GM12892 (cell line): ENCODE measurements at places on chromosomes 7 and 10.

DNA sequence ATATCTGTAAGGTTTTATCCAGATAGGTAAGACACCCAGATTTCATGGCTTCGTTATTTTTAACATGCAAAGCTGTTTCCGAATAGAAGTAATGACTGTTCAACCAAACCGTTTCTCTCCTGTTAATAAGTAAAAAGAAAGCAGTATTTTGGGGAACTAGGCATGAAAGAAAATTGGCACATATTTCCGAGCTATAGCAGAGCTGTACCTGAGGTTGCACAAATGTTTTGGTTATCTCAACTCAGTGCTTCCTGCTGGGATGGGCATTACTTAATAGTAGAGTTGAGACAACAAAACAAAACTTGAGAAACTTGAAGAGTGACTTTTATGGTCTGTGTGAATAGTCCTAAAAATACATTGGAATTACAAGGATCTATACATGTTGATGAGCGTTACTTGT lies 564.3 kb upstream of the SORCS1 start:
- DNase-seq, result no peak

DNA sequence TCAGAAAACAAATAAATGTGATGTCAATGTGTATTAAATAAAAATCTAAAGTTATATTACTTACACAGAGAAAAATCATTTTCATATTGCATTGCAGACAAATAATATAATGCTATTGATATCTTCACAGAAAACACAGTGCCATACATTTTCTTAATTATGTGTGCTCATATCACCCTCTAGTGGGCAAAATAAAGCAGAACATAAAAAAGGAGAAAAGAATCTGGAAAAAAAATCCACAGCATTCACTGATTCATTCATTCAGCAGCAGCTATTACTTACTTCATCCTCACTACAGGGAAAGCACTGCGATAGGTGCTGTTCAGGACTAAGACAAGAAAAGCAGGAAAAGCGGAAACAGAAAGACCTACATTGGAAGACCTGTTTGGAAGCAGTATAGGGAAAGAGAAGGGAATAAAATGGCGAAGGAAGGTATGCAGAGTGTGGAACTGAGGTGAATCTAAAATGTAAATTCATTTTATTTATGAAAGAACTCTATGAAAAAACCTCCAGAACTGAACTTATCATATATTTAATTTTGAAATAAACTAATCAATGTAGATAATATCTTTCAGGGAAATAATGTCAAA lies 73.2 kb downstream of the POT1 start:
- no peak for DNase-seq

GRCh38 chr7:123341102-123341501 lies 141.3 kb upstream of the SLC13A1 start:
- no peak for DNase-seq

GRCh38 chr10:125768219-125768855 lies 7.3 kb downstream of the MMP21 start:
- DNase-seq, result no peak

- no peak for DNase-seq
These were observed 132.3 kb upstream of the VSTM2A start for GRCh38 chr7:54409917-54410316.

- no peak for DNase-seq
These were observed 538 bp downstream of the TRIM8 start for GRCh38 chr10:102644646-102645387.

DNA sequence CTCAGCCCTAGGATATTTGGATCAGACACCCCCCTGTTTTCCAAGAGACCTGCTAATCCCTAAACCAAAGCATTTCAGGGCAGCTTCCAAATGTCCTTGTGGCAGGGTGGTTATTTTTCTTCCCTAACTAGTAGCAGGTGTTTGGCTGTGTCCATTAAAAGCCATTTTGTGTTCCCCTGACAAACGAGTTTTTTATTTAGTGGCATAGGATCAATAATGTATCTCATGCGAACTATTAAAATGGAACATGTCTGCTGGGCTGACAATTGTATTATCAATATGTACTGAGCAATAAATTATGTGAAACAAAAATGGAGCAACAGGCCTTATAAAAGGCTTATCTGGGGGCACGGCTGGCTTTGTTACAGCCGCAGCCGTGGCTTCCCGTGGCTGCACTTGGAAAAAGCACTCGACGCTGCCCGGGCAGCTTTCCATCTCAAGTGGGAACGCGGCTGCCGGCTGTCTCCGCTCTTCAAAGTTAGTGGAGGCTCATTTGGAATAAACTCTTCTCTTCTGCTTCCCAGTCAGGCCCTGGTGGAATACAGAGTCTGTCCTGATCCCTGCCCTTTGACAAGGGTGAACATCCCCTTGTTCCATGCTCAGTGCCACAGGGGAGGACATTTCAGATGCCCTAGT lies 554.3 kb downstream of the TYW1 start:
- DNase-seq, result no peak

DNA sequence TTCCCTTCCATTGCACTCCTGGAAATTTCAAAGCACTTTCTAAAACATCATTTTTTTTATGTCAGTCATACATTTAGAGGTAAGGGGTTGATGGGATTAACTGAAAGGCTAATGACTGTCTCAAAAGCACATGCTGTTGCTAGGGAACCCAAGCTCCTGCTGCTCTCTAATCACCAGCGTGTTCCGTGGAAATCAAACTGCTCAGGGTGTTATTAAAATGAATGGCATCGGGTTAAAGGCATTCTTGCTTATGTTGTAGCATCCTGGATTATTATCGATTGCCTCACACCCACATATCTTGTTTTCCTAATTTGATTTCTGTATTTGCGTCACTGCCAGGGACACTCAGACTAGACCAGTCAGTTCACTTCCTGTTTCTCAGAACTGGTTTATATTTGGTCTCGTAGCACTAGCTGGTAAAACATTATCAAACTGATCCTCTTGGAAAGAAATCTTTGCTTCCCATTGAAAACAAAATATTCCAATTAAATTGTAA lies 216.5 kb upstream of the MKLN1 start:
- no peak for DNase-seq

DNA sequence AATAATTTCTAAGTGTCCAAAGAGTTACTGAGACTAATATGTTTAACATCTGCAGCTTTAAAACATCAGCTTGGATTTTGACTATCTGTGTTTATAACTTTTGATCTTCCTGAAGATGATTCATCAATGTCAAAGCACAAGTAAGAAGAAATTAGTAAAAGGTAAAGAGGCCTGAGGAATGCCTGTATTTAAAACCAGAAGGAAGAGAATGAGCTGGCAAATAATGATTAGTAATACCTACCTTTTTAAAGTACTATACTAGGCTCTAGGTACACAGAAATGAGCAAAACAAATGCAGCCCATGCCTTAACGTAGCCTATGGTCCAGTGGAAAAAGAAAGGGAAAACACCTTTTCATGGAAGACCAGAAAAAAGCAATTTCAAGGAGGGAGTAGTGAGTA lies 158.0 kb downstream of the KCND2 start:
- DNase-seq, result no peak

- no peak for DNase-seq
These were observed 13.1 kb upstream of the ARPC1A start for GRCh38 chr7:99312316-99313203.

DNA sequence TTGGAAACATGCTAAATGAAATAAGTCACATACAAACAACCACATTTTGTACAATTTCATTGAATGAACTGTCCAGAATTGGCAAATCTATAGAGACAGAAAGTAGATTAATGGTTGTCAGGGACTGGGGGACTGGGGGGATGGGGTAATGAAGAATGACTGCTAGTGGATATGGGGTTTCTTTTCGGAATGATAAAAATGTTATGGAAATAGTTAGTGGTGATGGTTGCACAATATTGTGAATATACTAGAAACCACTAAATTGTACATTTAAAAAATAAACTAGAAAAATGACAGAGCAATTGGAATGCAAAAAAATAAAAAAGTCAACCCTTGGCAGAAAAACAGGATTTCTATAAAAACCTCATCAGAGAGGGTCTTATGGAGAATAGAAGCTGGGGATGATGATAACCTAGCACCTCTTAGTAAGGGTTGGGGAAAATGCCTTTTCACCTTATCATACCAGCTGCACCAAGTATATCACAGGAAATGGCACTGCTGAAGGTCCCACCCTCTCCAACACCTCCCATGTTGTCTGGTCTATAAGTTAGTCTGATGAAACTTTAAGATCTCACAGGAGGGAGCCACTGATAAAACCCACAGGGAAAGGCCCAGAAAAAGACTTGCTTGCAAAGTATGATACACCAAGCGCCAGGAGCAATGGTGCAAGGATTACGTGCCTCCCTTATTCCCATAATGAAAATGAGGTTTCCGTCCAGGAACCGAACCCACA lies 23.1 kb upstream of the JAZF1 start:
- no peak for DNase-seq

- DNase-seq, result no peak
These were observed 111.2 kb upstream of the BET1 start for GRCh38 chr7:94115316-94115715.

GRCh38 chr10:87670586-87670985 lies 10.9 kb downstream of the PAPSS2 start:
- no peak for DNase-seq

GRCh38 chr7:147069771-147070170 lies 953.2 kb downstream of the CNTNAP2 start:
- no peak for DNase-seq

DNA sequence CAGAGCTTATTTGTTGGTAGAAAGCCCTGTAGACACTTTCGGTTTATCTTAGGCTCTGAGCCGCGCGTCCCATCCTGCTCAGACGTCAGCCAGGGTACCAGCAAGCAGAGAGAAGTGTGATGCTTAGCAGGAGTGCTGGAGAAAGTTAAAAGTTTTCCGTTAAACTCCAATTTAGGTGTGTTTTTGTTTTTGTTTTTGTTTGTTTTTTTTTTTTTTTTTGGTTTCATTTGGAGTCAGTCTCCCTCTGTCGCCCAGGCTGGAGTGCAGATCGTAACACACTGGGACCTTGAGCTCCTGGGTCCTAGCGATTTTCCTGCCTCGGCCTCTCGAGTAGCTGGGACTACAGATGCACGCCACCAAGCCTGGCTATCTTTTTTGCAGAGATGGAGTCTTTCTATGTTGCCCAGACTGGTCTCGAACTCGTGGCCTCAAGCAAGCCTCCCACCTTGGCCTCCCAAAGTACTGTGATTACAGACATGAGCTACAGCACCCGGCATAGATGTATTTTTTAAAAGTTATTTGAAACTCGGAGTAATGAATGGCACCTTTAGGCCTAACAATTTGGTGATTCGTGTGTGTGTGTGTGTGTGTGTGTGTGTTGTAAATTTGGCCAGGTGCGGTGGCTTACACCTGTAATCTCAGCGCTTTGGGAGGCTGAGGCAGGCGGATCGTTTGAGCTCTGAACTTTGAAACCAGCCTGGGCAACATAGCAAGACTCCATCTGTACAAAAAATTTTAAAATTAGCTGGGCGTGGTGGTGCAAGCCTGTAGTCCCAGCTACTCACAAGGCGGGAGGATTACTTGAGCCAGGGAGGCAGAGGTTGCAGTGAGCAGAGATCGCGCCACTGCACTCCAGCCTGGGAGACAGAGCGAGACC lies 1.3 kb upstream of the HIP1 start:
- DNase-seq, result no peak

DNA sequence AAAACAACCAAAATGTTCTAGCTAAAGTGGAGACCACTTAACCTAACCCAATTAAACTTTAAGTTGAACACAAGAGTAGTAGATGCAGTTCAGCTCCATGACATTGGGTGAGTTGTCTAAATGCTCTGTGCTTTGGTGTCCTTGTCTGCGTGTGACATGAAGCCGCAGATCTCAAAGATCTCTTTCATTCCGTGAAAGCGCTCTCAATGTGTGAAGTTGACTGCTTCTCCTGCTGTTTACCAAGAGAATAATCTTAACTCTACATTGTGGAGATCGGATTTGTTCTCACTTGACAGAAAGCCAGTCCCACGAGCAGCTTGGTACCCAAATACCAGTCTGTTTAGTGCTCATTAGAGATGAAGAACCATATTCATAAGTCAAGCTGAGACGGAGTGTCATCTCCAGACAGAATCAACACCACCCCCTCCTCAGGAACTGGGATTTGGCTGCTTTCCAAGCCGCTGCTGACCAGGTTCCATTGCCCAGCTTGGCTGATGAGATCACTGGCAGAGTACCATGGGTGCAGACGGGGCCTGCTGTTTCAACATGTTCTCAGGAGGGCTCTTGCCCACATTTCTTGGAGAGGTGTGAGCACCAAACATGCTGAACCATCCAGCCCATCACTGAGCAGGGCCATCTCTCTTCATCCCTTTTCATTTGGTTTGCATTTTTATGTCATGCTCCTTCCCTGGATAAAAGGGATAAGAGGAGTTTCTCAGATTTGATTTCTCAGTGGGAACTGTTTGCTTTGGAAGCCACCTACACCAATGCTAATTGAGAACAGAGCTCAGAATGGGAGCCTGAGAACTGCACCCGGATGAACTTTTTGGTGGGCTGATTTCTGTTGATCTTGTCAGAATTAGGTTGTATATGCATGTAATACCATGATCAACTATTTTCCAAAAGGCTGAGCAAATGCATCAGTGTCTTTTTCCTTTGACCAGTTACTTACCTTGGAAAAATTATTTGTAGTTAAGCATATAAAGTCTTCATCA lies 95.8 kb upstream of the AGBL3 start:
- DNase-seq, result no peak

- no peak for DNase-seq
These were observed 31.7 kb downstream of the GRIFIN start for GRCh38 chr7:2444476-2444875.

- DNase-seq, result no peak
These were observed 42.9 kb downstream of the CD36 start for GRCh38 chr7:80681272-80681885.

GRCh38 chr10:31972519-31973041 lies 43.9 kb upstream of the ARHGAP12 start:
- no peak for DNase-seq

DNA sequence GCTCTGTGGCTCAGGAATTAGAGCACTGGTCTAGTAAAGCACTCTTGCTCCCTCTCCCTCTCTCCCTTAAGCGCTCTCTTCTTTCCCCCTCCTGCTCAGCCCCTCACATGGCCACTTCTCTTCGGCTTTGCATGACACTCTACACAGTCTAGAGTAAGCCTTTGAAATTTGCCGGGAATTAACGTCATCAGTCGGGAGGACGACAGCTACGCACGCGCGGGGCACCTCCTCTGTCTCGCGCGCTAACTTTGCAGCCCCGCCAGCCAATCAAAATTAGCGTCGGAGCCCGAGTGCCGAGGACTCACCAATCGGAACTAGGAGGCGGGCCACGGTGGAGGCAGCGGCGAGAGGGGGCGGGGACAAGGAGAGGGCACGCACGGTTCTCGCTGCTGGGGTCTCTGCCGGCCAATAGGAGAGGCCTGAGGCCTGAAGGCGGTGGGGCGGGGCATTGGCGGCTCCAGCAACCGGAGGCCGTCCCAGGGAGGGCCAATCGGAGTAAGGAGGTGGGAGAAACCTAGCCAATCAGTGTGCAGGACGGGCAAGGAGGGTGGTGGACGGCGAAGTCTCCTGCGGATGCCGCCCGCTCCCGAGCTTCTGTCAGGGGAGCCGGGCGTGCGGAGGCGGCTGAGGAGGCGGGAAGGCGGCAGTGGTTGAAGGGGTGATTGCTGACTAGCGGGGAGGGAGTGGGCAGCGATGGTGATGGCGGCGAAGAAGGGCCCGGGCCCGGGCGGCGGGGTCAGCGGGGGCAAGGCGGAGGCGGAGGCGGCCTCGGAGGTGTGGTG lies at the start of gene AGFG2:
Gene AGFG2, plus strand, starts transcription at position 550 of the 782 bp plus-strand sequence. Its CDS starts 144 bp downstream, at position 694.
- peak; percentile 98 for DNase-seq
